NCI-H510A (cell line): ENCODE measurements at places on chromosomes 11 and 22.

GRCh38 chr11:6433998-6434660 lies 6.7 kb downstream of the HPX start:
- no peak for DNase-seq

DNA sequence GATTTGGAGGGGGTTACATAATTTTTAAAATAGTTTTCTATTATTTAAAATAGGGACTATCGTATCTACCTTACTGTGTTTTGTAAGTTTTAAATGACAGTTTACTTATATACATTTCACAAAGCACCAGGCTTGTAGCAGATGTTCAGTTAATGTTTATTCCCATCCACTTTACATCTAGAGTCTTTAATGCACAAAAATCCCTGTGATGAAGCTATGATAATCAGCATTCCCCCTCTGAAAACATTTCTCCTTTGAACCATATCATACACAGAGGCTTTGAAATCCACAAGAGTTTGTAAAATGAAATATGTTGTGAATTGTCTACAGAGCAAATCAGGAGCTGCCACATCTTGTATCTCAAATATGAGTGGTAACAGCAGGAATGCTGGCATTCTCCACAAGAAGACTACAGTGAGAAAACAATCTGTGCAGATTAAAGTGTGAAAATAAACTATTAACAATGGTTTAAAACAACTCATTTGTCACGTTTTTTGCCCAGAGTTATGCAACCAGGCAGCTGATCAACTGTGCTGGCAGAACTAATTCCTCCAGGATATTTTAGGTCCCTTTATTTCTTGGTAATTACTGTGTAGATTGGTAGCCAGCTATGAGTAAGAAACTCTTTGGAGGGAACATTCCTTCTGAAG lies 699.1 kb upstream of the ARHGAP42 start:
- no peak for DNase-seq

GRCh38 chr11:13629779-13630178 lies 38.7 kb upstream of the FAR1 start:
- DNase-seq: no peak

DNA sequence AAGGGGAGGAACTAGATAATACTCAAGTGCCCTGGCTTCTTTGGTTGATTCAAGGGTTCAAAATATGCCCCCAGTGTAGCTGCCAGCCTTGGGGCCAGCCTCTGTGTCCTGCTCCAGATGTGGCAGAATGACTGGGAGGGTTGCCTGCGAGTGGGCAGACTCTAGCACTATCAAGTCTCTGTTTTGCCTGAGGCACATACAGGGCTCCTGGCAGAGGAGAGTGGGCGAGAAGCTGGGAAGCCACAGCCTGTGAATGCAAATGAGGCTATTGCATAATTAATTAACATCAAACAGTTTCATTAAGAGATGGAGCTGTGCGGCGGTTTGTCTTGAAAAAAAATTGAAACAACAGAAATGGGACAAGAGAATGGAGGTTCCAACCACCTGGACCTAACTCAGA lies 50.8 kb downstream of the BUD13 start:
- no peak for DNase-seq

GRCh38 chr11:47944632-47945031 lies 35.7 kb upstream of the PTPRJ start:
- DNase-seq: no peak

GRCh38 chr22:27798511-27799014 lies 3.0 kb downstream of the MN1 start:
- DNase-seq: no peak

DNA sequence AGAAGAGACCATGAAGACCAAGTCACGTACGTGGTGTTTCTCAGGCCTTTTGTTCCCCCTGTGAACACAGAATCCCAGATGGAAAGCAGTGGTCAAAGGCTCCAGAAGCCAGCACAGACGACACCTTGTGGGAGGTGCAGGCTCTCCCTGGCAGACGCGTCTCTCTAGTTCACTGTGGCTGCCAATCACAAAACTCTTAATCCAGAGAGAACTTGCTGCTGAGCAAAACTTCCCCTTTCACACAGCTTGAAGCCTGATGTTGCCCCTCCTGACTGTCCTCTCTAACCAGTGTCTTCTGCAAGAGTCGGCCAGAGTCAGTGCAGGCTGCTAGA lies 67.1 kb downstream of the PIWIL3 start:
- DNase-seq: no peak

DNA sequence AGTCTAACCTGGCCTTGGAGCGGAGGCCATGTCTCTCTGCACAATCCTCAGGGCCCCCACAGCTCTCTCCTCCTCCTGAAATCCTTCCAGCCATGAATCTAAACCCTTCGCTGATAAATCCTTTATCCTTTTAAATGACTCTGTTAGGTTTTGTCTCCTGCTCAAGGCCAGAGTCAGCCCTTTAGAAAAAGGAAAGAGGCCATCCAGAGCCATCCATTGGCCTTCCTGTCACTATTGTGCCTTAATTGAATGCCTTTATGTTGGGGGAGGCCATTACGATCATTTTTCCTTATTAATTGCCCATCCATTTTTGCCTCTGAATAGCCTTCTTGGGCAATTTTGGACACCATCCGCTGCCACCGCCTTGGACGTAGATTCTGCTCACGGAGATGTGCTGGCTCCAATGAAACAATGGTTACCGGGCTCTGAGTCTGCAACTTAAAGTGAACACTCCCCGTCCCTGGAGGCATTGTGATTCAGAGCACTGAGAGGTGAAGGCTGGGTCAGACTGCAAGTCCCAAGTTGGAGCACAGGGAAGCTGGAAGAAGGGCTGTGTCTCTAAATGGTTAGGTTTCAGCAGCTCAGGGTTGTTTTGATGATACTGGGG lies 213.0 kb upstream of the E2F8 start:
- DNase-seq: no peak

- no peak for DNase-seq
Observed at GRCh38 chr11:85694385-85694980, 8.5 kb upstream of the CCDC89 start.

DNA sequence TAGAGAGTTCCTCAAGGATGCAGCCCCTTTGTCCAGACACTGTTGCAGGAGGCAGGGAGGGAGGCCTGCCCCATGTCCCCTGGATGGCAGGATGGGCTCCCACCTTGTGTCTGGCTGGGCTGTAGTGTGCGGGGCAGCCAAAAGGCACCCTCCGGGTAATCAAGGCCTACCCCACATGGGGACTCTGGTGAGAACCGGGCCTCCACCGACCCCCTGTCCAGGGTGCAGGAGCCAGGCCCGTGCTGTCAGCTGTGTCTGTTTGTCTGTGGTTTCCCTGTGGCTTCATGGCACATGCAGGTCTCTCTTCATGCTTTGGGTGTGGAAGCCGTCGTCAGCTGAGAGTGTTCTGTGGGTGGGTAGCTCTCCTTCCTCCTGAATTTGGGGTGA lies 1240.9 kb downstream of the BRD1 start:
- no peak for DNase-seq
